ENCODE measurements at places on chromosomes 4 and X.

GRCh38 chr4:81377191-81377590, 94.5 kb downstream of the RASGEF1B start:
- no peak for DNase-seq

GRCh38 chr4:82679531-82679930, 117.7 kb upstream of the TMEM150C start:
- no peak for DNase-seq

- DNase-seq, result peak; percentile 55
These were observed 187.3 kb upstream of the CXCL13 start for GRCh38 chr4:77418333-77418732.

DNA sequence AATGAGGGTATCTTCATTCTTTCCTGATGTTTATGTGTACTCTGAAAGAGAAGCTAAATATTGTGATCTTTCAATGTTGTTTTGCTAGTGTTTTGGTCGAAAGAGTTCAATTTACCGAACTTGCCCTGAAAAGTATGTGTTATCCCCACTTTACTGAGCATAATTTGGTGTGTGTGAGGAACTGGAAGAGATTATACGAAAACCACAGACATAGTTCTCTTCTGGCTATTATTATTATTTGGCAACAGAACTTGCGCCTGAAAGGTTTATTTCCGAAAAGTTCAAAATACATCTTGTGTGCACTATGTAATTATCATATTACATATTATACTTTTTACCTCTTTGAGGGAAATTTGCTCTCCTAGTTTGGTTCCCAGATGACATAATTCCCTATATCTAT, 232.5 kb upstream of the INTU start:
- no peak for DNase-seq

- DNase-seq, result no peak
These were observed 975.4 kb upstream of the NDST4 start for GRCh38 chr4:116088771-116089170.

DNA sequence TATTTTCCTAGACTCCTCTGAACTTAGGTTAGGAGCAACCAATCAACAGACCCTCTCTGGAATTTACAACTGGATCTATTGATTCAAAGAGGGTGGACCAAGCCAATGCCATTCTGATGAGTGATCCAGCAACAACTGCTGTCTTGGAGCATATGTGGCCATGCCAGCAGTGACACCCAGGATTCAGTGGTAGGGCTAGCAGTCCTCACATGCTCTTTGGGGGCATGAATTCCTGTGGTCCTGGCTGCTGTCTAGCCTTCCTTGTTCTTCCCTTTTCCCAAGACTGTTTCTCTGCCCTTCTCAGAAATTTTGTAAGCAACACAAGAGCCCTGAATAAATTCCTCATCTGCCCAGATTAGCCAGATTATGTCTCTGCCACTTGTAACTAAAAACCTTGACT, 61.5 kb upstream of the GATB start:
- DNase-seq, result no peak

- no peak for DNase-seq
These were observed 9.6 kb downstream of the AMER1 start for GRCh38 chrX:64195862-64196261.

GRCh38 chr4:17535242-17535641, 20.3 kb downstream of the CLRN2 start:
- no peak for DNase-seq

- peak; percentile 68 for DNase-seq
These were observed 929 bp downstream of the ZBTB33 start for GRCh38 chrX:120251471-120252011.

- DNase-seq, result no peak
These were observed 48.2 kb upstream of the SLIT2 start for GRCh38 chr4:20203508-20203907.

- DNase-seq, result no peak
These were observed 122.8 kb upstream of the NOCT start for GRCh38 chr4:138892483-138893407.

DNA sequence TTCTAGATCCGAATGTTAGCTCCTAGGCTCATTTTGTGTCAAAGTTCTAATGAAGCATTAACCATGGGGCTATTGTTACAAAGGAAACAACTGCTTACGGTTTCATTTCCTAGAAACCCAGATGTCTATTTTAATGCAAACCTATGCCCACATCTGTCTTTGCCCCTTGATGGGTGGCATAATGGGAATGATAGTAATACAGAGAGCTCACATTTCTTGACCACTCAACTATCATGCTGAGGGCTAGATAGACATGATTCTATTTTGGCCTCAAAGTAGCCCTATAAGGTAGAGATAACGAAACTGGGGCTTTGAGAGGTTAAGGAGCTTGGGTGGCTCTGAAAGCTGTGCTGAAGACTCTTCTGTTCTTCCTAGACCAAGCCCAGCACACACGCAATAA, 1.9 kb downstream of the TLR7 start:
- no peak for DNase-seq

- no peak for DNase-seq
These were observed 157.8 kb downstream of the RELL1 start for GRCh38 chr4:37528166-37528885.

DNA sequence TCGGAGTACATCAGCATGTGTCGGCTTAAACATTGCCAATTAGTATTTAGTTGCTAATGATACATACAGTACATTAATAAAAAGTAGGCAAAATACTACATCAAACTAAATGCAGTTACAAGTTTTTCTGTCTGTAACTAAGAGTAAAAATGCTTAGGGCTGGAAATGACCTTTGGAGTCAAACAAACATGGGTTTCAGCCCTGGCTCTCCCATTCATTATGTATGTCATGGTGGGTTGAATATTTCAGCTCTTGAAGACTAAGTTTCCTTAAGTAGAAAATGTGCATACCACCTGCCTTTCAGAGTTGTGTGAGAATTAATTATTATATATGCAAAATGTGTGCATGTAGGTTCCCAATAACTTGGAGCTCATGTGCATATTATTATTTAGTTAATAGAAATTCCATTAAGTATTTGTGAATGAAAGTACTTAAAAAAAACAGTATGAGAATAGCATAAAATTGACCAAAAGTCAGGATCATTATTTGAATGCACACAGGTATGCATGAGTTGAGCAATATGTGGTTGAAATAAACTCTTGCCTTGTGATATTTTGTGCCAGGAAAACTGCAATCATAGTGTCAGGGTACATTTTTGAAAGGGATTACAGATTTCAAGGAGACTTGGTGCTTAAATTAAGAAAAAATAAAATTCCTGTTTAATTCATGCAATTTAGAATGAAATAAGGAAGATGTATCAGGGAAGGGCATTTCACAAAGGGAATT, 2048.7 kb downstream of the PCDH7 start:
- no peak for DNase-seq

- DNase-seq, result no peak
These were observed 48.5 kb upstream of the GPRIN3 start for GRCh38 chr4:89356086-89356485.

- DNase-seq, result peak; percentile 36
These were observed 15.2 kb downstream of the GUCY1A1 start for GRCh38 chr4:155681886-155682285.

- no peak for DNase-seq
These were observed 62.0 kb upstream of the GPRIN3 start for GRCh38 chr4:89369581-89369980.

GRCh38 chr4:75511841-75512240, 2.4 kb downstream of the RCHY1 start:
- peak; percentile 10 for DNase-seq

DNA sequence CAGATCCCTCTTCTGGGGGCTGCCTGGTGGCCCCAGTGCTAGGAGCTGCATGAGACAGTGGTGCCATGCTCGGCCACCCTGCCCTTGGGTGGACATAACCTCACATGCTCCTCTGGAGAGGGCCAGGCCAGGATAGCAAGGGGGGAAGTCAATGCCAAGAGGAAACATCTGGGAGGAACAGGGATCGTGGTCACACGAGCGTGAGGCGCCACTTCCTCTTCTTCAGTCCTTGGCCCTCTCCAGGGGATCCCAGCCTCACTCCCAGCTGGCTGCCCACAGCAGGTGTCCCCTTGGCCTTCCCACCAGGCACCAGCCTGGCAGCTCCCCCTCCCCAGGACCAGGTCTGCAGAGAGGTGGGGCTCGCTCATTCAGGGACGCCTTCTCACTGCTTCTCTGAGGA, 28.6 kb downstream of the TBC1D14 start:
- DNase-seq, result no peak

DNA sequence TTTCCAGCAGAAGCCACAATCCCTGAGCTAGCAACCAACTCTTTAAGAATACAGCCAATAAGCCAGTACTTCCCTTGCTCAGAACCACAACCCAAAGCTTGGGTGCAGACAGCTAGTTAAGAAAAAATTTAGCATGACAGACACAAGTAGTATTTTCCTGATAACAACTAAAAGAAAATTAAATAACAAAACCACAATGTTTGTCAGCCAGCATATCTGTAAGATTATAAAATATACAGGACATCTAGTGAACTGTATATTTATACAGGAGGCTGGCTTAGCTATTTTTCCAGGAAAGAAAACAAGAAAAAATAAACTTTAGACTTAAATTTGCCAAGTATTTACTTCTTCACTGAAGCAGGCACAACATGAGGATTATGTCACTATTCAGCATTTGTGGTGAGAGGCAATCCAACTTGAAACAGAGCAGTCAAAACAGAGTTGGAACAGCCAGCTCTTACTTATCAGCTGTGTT, 6.6 kb downstream of the PF4V1 start:
- DNase-seq, result no peak

- DNase-seq, result no peak
These were observed 49.5 kb downstream of the COQ2 start for GRCh38 chr4:83234902-83235644.

GRCh38 chr4:125338814-125339213, 24.1 kb downstream of the FAT4 start:
- DNase-seq, result no peak
